Ovary (tissue), 10 donors: ENCODE measurements at places on chromosomes 7 and 10. TPM values are rescaled to one million over a fixed set of nuclear protein-coding genes. Genes with fewer than 3 reads are reported as not detected.
A peak's percentile ranks its signal among the peaks of the same experiment; 100 is the strongest.

Gene TTYH3
- total RNA-seq = 7.7 TPM

Gene AKR1C8
- total RNA-seq = not detected

Gene LYZL2
- total RNA-seq = not detected

DNA sequence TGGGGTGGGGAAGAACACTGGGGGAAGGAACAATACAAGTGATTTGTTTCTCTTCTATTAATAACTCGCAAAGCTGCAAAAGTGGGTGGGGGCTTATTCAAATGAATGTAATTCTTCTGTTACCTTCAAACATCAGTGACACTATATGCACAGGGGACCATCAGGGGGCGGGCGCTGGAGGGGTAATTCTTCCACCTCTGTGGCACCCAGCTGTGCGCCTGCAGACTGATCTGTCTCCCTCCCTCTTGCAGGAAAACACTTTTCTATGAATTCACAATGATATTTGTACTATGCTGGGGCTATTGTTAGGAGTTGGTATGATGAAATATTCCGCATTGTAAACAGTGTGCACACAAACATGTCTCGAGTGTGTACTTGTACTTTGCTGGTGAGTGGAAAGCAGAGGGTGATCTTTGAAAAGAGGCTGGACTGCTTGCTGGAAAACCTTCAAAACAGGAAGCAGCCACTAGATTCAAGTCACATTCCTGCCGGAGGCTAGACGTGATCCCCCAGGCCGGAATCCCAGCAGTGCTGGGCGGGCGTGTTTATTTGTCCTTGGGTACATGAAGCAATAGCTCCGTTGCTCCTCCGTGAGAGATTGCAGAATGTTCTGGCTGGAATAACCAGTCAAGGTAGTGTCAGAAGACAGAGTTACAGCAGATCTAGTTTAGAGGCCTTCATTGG is 15.8 kb upstream of the BNIP3 start:
- peak; percentile 90 for DNase-seq

DNA sequence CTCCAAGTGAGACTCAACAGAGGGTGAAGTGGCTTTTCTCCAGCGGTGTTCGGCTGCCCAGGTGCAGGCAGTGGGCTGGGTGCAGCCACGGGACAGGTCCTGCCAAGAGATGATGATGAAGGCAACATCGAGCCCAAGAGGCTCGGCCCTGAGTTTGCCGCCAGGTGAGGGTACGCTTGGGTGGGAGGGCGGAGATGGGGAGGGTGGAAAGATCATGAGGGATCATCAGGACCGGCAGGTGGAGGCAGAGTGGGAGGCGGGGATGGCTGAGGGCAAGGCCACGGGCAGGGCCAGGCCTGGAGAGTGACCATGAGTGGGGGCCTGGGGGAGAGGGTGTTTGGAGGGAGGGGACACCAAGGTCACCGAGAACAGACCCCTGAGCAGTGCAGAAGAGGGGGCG is 17.8 kb upstream of the AMZ1 start:
- no peak for DNase-seq
